ENCODE measurements at places on chromosomes 1 and 21. TPM values are rescaled to one million over a fixed set of nuclear protein-coding genes. Genes with fewer than 3 reads are reported as not detected.

REN gene
- total RNA-seq = 3.1 TPM

CASZ1 gene
- total RNA-seq = 12.8 TPM

DNALI1 gene
- total RNA-seq = not detected

ACTN2 gene
- not detected for total RNA-seq

DMRTA2 gene
- total RNA-seq = not detected

LTN1 gene
- total RNA-seq = 16.4 TPM

CELA2A gene
- not detected for total RNA-seq

HFM1 gene
- total RNA-seq = not detected

Data from PC-3 (cell line).